BJ (cell line): ENCODE measurements at places on chromosomes 5 and 9.

DNA sequence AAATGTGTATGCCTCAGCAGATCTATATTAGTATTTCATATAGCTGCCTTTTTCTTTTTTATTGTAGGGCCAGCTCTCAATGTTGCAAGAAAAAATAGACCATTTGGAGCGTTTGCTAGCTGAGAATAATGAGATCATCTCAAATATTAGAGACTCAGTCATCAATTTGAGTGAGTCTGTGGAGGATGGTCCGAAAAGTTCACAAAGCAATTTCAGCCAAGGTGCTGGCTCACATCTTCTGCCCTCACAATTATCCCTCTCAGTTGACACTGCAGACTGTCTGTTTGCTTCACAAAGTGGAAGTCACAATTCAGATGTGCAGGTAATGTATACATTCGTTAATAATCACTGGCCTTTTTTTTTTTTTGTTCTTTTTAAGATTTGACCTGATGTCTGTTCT is 23.7 kb downstream of the MAN2A1 start:
- DNase-seq = no peak

DNA sequence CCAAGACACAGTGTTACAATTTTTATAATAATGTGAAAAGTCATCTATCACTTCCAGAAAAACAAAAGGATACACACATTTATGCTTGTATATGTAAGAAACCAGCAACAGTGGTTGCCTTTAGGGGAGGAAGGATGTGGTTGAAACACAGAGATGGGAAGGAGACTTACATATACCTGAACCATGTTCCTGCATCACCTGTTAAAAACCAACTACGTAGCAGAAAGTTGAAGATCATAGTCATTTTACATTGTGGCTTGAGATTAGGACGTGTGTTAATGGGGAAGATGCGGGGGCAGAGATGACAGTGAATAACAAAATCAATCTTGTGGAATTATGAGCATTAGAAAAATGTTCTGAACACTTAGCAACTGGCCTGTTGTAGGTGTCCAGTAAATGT is 307.3 kb downstream of the MLLT3 start:
- no peak for DNase-seq

- DNase-seq = no peak
Observed at GRCh38 chr5:111383288-111383970, 128.9 kb downstream of the STARD4 start.

GRCh38 chr9:5455181-5455580 is 4.8 kb downstream of the CD274 start:
- DNase-seq = peak; percentile 28

GRCh38 chr9:13175732-13176131 is 103.8 kb downstream of the MPDZ start:
- no peak for DNase-seq

DNA sequence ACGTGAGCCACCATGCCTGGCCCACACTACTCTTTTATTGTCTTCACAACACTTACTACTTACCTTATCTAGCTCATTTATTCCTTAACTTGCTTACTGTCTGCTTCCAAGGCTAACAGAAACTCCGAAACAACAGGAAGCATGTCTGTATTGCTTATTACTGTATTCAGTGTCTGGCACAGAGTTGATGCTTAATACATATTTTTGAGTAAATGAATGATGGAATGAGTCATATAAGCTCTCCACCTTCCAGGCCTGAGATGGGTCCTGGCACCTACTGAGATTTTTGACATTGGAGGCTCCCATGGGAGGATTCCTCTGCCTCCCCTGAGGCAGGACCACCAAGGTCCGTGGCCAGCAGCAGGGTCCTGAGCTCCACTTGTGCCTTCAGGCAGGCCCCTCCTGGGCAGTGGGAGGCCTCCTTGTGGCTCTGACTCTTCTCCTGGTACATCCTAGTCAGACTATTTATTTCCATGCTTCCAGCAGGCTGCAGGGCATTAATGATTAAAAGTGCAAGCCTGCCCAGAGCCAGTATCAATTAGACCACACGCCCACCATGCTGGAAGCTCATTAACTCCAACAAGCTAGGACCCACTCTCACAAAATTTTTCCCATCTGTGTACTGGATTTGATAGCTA is 76.5 kb upstream of the CTNNA1 start:
- DNase-seq = no peak

GRCh38 chr9:114210691-114211276 is 55.4 kb downstream of the COL27A1 start:
- DNase-seq = no peak

DNA sequence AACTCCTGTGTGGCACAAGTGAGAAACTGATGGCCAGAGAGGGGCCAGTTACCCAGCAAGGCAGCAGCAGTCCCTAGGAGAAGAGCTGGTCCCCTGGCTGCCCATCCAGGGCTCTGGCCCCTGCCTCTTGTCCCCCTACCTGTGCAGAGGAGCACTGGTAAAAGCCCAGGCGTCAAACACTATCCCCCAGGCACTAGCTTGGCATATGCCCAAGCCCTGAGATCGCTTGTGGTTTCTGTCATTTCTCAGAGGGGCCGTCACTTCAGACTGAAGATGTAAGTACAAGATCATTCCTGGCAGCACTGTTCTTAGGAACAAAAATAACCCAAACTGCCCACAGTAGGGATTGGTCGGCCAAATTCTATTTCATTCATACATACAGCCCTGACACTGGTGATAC is 53.9 kb downstream of the COL15A1 start:
- no peak for DNase-seq

GRCh38 chr5:14671414-14671813 is 6.9 kb downstream of the OTULIN start:
- DNase-seq = no peak

DNA sequence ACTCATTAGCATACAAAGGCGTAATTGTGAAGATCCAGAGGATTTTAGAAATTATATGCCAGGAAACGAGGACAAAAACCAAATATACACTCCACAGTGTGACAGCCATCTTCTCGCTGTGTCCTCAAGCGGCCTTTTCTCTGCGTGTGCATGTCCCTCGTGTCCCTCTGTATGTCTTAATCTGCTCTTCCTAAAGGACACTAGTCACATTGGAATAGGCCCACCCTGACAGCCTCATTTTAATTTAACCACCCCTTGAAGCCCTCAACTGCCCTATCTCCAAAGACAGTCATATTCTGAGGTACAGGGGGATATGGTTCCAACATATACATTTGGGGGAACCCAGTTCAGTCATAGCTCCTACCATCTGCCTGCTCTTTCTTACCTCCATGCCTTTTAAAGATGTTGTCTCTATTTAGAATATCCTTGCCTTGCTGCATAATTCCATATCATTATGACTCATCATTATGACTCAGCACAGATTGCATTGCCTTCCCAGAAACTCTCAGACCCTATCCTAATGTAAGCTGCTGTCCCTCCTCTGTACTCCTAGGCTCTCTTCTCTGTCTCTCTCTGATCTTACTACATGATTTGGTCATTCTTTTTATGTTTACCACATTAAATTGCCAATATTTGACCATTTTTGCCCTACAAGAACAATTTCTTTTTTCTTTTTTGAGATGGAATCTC is 210.9 kb downstream of the AOPEP start:
- peak; percentile 76 for DNase-seq

DNA sequence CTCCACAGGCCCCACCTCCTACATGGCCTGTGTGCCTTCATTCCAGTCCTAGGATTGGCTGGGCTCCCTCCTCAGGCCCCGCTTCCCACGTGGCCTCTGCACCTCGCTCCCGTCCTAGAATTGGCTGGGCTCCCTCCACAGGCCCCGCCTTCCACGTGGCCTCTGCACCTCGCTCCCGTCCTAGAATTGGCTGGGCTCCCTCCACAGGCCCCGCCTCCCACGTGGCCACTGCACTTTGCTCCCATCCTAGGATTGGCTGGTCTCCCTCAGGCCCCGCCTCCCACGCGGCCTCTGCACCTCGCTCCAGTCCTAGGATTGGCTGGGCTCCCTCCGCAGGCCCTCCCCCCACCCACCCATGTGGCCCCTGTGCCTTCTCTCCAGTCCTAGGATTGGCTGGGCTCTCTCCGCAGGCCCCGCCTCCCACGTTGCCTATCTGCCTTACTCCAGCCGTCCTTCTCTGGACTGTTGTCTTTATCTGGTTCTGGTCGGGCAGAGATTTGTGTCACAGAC is 45.3 kb upstream of the CACNA1B start:
- DNase-seq = no peak

DNA sequence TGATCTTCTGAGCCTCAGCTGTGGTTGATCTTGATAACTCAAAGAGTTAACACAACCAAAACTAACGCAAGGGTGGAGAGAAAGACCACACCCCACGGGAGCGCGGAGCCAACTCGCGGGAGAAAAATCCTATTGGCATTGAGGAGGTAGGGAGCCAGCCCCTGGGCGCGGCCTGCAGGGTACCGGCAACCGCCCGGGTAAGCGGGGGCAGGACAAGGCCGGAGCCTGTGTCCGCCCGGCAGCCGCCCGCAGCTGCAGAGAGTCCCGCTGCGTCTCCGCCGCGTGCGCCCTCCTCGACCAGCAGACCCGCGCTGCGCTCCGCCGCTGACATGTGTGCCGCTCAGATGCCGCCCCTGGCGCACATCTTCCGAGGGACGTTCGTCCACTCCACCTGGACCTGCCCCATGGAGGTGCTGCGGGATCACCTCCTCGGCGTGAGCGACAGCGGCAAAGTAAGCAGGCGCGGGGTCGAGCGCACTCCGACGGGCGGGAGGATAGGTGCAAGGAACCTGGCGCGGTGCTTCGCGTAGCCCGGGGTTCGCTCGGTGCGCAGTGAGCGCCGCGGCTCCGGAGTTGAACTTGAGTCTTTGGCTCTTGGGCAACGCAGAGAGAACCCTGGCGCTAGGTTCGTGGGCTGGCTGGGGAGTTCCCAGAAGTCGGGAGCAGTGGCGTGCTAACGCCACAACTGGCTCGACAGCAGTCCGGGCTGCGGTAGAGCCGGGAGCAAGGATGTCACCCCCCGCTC is at the start of gene GDA:
Gene GDA, plus strand, starts transcription at position 210 of the 745 bp plus-strand sequence. Its CDS starts 120 bp downstream, at position 330.
- no peak for DNase-seq

DNA sequence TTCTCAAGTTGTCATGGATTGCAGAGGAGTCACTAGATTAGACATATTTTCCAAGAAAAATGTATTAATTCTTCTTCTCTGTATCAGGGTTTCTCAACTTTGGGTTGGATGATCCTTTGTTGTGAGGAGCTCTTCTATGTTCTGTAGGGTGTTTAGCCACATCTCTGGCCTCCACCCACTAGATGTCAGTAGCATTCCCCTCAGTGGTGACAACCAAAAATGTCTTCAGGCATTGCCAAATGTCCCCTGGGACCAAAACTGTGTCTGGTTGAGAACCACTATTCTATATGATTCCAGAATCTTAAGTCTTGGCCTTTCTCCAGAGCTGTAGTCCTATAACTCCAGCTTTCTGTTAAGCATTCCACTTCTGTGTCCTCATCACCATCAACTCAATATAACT is 220.9 kb downstream of the KIAA0825 start:
- no peak for DNase-seq

DNA sequence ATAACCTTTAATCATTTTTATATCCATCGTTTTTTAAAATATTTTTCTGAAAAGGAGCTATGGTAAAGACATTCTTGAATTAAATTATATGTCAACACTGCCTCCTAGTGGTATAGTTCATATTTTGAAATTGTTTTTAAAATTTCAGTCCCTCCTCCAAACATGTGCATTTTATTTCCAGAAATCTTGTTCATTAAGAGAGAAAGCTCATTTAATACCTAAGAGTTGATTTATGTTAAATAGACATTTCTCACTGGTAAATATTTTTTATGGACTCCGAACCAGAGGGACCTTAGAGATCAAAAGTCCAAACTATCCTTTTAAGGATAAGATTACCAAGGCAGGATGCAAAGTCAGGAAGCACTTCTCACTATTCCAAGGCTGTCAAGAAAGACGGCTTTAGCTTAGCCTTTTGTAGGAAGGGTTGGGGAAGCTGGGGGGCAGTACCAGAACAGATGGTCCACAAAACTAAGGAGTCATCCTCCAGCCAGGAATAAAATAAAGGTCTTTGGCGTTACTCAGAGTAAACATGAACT is 21.6 kb downstream of the BHMT start:
- no peak for DNase-seq

GRCh38 chr9:79224672-79225433 is 346.9 kb upstream of the TLE4 start:
- peak; percentile 41 for DNase-seq

- DNase-seq = no peak
Observed at GRCh38 chr9:113542741-113543140, 79.2 kb downstream of the RGS3 start.

GRCh38 chr5:2849429-2849828 is 98.0 kb upstream of the IRX2 start:
- DNase-seq = no peak

DNA sequence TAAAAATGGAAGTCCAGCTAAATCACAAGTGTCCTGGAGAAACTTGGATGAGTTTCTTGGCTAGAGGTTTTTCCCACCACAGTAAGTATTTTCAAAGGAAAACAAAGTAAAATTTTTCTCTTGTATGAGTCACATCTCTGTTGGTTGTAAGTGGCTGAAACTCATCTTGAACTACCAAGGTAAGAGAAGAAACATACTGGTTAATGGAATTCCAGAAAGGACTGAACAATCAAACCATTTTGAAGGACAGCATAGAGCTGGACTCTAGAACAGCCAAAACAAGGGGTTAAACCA is 102.8 kb upstream of the CDKN2B start:
- DNase-seq = peak; percentile 66

DNA sequence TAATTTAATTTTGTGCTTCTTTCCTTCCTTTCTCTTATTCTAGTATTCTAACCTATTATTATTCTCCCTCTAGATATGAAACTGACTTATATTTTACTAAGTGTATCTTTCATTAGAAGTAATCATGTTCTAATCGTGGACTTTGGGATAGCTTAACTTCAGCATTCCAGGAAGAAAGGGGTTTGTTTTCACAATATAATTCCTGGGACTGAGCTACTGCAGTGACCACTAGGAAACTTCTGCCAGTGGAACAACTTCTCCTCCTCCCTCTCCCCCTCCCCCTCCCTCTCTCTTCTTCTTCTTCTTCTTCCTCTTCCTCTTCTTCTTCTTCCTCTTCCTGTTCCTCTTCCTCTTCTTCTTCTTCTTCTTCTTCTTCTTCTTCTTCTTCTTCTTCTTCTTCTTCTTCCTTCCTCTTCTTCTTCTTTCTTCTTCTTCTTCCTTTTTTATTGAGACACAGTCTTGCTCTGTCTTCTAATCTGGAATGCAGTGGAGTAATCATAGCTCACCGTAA is 127.9 kb downstream of the NNT start:
- no peak for DNase-seq
